Activated CD4-positive, CD25-positive, alpha-beta regulatory T cell (primary cell): ENCODE measurements at places on chromosomes 7 and 10.

- no peak for DNase-seq
These were observed 3.9 kb downstream of the DDX21 start for GRCh38 chr10:68959695-68960527.

- DNase-seq = no peak
These were observed 5.1 kb upstream of the MACC1 start for GRCh38 chr7:20222219-20222828.

- no peak for DNase-seq
These were observed 47.9 kb downstream of the TAF3 start for GRCh38 chr10:7866176-7866575.

DNA sequence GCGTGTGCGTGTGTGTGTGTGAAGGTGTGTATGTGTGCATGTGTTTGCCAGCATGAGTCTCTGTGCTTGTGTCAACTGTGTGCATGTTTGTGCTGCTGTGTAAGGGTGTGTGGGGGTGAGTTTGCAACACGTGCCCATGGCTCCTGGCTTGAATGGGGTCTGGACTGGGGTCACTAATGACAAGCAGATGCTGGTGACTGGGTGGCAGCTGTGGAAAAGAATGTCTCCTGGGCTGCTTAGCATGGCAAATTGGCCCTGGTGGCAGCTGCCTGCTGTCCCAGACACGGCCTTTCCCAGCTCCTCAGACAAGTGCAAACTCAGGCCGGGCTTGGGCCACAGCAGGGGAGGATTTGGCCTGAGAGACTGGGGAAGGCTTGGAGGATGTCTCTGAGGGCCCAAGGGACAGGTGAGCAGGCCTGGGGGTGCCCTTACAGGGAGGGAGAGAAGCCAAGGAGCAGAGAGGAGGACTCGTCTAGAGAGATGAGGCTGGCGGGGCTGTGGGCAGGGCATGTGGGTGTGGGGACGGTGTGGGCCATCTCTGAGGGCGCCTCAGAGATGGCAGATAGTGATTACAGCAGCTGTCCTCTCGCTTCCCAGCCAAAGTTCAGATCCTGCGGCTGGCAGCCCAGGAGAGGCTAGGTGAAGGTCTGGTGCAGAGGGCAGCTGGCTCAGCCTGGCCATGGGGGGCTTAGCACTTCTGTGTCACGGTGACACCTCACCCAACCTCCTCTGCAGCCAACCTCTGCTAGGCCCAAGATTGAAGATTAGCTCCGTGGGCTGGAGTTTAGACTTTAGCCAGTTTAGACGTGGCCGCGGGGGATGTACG, 1.5 kb downstream of the AQP1 start:
- DNase-seq = no peak

DNA sequence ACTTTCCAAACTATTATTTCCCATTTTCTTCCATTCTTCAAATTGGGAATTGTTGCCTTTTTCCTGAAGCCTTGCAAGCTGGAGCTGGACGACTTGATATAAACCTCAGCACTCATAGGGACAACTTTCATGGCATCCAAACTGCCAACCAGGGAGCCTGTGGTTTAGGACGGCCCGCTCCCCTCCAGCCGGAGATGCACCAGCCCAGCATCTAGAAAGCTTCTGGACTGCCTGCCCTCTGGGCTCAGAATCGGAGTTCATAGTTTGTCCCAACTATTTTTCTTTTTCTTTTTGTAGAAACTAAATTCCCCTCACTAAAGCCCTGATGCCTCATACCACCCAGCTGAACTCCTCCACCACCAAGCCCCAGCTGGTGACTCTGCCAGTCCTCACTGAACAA, 200.3 kb downstream of the DNAJB6 start:
- no peak for DNase-seq

- no peak for DNase-seq
These were observed 14.2 kb downstream of the CLRN3 start for GRCh38 chr10:127878475-127879055.

DNA sequence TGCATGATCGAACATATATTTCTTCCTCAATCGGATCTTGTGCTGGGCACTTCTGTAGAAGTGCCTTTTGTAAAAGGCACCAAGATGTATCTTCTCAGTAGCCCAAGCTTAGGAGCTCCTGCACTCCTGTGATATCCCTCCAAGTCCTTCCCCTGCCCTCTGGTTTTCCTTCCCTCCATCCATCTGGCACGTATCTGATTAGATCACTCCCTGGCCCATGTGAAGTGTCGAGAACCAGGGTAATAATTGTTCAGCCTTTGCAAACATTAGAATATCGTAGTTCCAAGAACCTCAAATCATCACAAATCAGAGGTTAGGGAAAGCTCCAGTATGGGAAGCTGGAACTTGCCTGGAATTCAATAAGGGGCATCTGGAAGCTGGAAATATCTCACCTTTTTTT, 221.1 kb upstream of the AUTS2 start:
- no peak for DNase-seq

- no peak for DNase-seq
These were observed 11.3 kb upstream of the MRPS24 start for GRCh38 chr7:43880596-43880995.

- DNase-seq = no peak
These were observed 49.2 kb upstream of the SHH start for GRCh38 chr7:155861480-155861868.

DNA sequence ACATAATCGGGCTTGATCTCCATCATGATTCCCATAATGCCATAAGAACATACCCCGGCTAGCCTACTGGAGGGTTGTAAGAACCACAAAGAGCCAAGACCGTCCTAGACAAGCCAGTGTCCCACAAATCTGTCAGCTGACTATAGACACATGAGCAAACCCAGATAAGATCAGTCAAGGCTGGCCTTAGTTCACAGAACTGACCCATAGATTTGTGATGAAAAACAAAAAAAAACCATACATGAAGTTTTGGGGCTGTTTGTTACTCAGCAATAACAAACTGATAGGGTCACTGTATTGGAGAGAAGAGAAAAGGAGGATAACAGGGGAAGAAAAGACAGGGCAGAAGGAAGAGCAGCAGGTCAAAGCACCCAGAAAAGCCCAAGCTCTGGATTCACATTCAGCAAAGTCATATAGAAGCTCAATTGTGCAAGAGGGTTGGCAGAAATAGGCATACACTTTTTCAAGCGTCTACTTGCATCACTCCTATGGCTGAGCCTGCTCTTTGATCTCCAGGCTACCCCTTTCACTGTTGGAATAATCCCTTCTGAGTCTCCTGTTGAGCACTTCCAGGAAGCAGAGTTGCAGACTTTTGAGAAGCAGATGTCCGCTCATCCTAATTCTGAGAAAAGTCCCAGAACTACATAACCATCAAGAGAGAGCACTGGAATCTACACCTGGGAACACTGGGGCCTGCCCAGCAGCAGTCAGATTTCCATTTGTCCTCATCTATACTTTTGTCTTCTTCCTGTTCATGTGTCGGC, 122.0 kb upstream of the HABP2 start:
- DNase-seq = no peak

- DNase-seq = no peak
These were observed 687.8 kb downstream of the IPMK start for GRCh38 chr10:57579926-57580325.

DNA sequence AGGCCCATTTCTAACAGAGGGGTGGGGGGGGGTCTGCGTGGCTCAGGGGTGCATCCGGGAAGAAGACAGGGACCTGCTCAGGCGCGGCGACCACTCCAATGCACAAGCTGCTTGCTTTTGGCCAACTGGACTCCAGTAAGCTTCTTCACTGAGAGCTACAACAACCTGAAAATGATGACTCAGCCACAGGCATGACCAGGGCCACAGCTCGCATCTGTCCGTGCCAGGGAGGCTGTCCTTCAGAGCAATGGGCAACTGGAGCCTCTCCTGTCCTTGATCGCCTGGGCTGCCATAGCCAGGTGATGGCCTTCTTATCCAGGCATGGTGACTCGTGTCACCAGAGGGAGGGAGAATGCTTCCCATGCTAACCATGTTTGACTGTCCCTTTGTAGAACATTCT, 81.6 kb upstream of the RNF32 start:
- DNase-seq = no peak

- no peak for DNase-seq
These were observed 7.4 kb upstream of the TBRG4 start for GRCh38 chr7:45118889-45119331.

DNA sequence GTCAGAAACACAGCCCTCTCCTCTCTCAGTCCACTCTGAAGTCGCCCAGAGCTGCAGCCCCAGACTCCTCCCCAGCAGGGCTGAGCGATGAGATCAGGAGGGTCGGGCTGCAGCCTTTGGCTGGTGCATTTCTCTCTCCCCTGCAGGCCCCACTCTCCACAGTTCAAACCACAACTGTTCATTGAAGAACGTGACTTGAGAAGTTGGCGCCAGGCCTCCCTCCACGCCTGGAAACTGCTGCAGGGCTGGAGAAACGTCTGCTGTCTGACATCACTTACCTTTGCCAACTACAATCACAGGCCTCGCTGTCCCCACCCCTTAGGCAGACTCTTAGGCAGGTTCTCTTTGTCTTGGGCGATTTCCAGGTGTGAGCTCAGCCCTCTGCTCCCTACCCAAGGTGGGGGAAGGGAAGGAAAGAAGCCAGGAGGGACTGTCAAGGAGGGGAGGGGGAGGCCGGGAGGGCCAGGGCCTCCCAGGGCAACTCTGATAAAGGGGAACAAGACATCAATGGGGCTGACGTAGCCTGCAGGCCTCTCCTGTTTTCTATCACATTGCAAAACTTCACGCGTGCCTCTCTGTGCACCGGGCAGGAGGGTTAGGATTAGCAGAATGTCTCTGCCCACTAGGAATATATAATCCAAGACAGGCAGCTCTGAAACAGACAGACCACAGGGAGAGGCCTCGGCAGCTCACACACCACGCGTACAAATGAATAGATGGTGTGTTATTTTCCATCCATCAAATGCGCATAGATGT, 32.7 kb downstream of the CALML5 start:
- DNase-seq = no peak

DNA sequence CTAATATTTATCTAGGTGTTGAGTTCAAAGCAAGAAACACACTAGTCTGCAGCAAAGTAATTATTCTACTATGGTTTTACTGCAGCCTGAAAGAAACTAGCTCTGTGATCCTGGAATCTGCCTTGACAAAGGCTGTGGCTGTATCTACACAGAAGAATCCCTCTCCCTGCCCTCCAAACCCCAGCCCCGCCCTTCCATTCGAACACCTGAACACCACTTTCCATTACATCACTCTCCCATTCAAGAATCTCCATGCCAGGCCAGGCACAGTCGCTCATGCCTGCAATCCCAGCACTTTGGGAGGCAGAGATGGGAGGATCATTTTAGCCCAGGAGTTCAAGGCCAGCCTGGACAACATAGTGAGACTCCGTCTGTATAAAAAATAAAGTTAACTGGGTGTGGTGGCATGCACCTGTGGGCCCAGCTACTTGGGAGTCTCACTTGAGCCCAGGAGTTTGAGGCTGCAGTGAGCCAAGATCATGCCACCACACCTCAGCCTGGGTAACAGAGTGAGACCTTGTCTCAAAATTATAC, 23.3 kb downstream of the LRRC20 start:
- DNase-seq = no peak

DNA sequence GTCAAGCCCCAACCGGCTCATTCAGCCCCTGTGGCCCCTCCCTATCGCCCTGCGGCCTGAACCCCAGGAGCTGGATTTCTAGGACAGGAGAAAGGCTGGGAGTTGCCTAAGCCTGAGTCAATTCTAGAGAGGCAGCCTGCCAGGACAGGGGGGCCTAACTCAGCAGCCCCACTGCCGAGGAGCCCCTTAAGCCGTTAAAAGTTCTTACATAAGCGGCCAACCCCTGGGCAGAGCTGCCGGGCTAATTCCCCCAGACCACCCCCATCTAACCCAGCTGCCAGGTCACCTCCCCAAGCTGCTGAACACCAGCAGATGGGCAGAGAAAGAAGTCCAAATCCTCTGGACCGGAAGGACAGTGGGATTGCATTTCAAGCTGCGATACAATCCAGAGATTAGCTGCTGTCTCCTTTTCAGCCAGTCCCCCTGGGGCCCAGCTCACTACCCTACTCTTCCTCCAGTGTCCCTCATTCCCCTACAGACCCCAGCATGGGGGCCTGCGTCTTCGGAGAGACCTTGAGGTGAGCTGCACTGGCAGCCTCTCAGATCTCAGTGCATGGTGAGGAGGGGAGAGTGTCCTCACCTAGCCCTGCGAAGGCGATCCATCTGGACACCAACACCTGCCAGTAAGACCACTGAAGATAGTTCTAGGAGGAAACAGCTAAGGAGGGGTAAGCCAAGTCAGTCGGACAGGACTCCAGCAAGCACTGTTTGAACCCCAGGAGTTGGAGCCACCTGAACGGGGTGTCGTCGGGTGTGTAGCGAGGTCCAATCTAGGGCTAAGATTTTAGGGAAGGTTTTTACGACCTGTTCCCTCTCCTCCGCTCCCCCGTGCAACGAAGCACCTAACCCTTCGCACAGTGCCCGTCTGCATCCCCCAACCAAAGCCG, 830 bp downstream of the IMPDH1 start:
- DNase-seq = no peak

- DNase-seq = no peak
These were observed 23.1 kb downstream of the PARD3 start for GRCh38 chr10:34791947-34792346.

GRCh38 chr7:108009873-108010272, 6.9 kb upstream of the LAMB1 start:
- DNase-seq = no peak
